ENCODE measurements at places on chromosomes 1 and 21.

- no peak for DNase-seq
Measured at GRCh38 chr1:156477526-156478249, 22.9 kb downstream of the MEF2D start.

DNA sequence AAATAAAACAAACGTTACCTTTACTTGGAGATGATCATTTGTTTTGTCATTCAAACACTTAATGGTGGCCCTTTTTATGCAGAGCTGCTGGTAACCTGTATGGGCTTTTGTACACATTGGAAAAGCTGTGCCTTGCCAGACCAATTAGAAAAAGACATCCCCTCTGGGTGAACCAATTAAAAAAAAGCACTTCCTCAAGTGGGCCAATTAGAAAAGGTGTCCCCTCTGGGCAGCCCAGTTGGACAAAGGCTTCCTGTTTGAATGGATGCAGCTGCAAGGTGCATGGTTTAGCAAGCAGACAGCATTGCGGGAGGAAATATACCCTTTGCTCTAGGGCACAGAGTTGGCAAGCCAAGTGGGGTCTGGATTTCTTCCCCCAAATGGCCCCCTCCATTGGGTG is 21.6 kb downstream of the HUNK start:
- DNase-seq: no peak

- no peak for DNase-seq
Measured at GRCh38 chr1:95731466-95731865, 497.5 kb downstream of the RWDD3 start.

- DNase-seq: no peak
Measured at GRCh38 chr1:225415307-225415706, 12.5 kb downstream of the LBR start.

GRCh38 chr1:209072481-209072880 is 511.0 kb upstream of the CAMK1G start:
- no peak for DNase-seq

GRCh38 chr1:156804572-156805243 is 11.9 kb downstream of the SH2D2A start:
- no peak for DNase-seq

DNA sequence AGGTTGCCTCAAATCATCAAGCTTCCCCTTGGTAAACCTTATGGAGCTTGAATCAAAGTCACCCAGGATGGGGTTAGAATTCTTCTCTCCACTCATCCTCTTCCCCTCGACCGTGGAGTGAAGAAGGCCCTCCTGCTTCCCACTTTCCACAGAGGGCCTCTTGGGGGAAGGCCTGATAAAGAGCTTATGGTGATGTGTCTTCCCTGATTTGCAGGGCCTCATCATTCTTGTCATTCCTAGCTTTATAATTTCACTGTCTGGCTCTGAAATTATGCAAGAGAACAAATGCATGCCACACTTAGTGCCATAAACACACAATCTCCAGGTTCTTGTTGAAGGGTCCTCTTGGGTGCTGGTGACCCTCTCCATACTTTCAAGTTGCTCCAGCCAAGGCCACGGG is 101.2 kb downstream of the HMGB4 start:
- DNase-seq: no peak

DNA sequence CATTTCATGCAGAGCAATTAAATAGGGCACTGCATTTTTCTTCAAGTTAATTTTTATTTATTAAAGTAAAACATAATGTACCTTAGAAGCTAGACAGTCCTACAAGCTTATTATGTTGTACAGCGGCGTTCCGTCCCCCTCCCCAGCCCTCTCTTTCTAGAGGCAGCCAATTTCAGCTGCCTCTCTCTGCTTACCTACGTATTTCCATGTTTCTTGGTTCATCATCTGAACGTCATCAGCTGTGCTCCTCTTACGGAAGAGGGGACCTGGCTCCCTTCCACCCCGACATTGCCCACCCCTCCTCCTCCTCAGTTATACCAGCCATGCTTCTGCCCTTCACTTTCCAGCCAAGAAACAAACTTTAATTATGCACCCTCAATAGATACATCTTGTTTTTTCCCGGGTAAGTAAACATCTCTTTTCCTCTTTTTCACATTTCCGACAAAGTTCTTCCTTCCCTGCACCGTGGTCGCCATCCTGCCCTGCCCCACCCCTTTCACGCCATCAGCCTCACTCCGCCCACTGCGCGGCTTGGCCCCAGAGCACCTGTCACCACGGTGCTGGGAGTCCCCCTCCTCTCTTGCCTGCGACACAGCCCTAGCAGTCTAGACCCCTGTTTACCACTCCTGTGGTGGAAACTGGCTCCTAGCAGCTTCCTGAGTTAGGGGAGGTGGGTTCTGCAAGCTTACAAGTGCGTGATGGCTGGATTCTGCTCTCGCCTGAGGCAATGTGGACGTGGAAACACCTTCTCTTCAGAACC is 57.9 kb downstream of the SLC37A1 start:
- no peak for DNase-seq

GRCh38 chr1:51381964-51382363 is 51.6 kb upstream of the TTC39A start:
- DNase-seq: no peak

- DNase-seq: peak; percentile 64
Measured at GRCh38 chr1:66996018-66996682, 57.8 kb downstream of the SLC35D1 start.

DNA sequence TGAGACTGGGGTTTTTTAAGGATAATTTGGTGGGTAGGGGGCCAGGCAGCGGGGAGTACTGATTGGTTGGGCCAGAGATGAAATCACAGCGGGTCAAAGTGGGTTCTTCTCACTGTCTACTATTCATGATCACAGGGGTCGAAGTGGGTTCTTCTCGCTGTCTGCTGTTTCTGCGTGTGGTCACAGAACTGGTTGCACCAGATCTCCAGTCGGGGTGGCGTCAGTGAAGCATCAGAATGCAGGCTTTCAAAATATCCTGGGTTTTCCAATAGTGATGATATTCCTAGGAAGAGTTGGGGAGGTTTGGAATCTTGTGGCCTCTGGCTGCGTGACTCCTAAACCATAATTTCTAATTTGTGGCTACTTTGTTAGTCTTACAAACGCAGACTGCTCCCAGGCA is 45.1 kb downstream of the TRPM2 start:
- DNase-seq: no peak

DNA sequence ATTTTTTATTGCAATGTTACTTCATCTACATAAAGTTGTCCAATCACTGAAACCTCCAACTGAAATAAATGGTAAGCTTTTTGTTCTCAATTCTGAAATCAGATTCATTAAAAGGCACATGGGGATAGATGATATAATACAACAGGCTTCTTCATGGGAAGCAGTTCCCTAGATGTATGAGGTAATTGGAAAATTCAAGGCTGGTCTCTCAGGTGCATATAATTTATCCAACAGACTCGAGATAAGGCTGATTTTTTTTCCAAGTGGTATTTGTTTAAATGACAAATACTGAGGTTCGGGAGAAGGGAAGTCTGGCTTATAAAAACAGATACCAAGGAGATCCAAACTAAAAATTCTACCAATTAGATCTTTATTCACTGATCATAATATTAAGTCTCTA is 14.2 kb downstream of the TRIM45 start:
- DNase-seq: no peak

- peak; percentile 72 for DNase-seq
Measured at GRCh38 chr1:13699936-13700520, at the start of gene PRDM2. PRDM2 (plus strand) TSS chr1:13700188; CDS start chr1:13715606, 15,418 bp downstream.

DNA sequence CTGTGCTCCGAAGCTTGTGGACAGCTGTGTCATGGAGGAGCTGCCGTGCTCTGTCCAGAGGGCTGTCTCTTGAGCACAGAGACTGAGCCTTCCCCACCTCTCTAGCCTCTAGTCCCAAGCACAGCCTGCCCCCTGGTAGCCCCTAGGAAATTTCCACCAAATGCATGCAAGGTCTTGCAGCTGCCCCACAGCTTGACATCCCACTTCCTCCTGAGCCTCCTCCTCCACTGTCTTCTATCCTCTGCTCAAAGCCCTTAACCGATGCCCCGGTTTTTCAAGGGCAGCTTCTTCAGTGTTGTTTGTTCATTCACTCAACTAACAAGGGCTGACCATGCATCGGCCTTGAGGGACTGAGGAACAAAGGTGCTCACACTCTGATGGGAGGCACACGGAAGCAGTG is 20.6 kb upstream of the PROK1 start:
- no peak for DNase-seq

- no peak for DNase-seq
Measured at GRCh38 chr1:66696771-66697170, 55.5 kb upstream of the DYNLT5 start.

- DNase-seq: peak; percentile 77
Measured at GRCh38 chr1:6440198-6441126, 15.9 kb downstream of the ESPN start.

GRCh38 chr1:38433084-38433722 is 386.6 kb upstream of the POU3F1 start:
- no peak for DNase-seq

DNA sequence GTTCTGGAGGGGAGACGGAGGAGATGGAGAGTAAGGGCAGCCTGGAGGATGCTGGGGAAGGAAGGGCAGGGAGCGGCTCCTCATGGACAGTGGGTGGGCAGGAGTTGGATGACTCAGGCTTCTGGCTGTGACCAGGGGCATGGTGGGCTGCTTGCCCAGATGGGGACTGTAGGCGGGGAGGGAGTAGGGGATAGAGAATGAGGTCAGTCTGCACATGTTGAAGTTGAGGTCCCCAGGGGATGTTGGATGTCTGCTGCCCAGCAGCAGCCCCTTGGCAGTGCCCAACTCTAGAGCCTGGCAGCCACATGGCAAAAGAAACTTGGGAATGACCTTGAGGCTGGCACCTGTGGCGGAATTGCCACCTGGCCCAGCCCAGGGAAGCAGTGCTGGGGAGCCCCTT is 6.4 kb downstream of the SELENON start:
- no peak for DNase-seq

GRCh38 chr1:205791568-205792180 is 16.4 kb upstream of the RAB29 start:
- DNase-seq: peak; percentile 59

- DNase-seq: no peak
Measured at GRCh38 chr1:239164451-239165180, 221.8 kb upstream of the CHRM3 start.

DNA sequence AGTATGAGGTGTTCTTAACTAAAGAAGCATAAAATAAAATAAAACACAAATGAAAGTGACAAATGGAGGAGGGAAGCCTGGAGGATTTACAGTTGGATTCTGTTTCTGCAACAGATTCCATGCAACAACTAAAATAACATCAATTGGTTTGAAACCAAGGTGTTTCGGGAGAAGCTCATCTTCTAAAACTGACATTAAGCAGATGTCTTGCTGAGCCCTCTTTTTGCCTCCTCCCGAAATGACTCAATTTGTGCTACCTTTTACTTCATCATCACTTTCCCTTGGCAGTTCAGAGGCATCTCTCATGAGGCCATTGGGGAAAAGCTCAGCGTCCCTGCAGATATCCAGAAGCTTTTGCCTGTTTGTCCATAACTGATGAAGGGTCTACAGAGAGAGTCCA is 121.6 kb upstream of the ADAR start:
- DNase-seq: no peak

DNA sequence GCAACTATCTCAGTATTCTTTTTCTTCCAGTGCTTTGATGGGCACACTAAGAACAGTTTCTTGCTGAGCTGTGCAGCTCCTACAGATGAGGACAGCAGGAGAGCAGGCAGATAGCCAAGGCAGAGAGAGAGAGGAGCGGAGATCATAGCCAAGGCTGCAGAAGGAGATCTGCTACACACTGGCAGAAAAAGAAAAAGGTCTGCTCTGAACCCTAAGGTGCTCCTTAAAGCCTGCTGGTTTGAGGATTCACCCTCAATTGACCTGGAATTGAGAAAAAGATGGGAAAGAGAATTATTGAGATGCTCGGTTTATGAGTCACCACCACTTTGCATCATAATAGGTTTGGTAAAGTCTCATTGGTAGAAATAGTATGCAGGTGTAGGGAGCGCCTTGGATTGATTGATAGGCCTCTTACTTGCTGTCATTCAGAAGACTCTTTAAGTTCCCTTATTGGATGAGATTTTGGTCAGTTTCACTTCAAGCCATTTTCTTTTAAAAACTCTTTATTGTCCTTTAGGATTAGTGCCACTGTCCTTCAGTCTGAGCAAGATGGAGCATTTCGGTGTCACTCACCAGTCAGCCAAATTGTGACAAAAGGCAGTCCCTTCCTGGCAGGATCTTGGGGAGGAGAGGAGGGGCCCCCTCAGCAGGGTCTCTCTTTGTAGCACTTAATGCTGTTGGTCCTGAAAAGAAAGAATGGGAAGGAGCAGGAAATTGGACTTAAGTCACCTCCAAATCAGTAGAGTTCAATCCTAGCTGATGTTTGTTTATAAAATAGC is 685.0 kb downstream of the ADGRL2 start:
- DNase-seq: no peak

DNA sequence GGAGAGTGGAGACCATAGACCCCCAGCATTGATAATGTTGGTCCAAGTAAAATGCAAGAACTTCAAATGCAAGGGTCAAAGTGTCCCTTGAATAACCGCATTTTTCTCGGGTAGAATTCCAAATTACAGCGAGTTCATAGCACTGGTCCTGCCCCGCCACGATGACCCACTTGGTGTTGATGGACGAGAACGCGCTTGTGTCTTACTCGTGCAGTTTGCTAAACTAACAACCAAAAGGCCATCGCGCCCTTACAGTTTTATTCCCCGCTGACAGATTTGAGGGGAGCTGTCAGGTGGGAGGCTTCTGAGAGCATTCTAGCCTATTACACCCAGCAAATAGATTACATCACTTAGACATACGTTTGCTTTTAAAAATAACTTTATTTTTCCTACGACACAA is 17.3 kb upstream of the TSPEAR start:
- DNase-seq: no peak

DNA sequence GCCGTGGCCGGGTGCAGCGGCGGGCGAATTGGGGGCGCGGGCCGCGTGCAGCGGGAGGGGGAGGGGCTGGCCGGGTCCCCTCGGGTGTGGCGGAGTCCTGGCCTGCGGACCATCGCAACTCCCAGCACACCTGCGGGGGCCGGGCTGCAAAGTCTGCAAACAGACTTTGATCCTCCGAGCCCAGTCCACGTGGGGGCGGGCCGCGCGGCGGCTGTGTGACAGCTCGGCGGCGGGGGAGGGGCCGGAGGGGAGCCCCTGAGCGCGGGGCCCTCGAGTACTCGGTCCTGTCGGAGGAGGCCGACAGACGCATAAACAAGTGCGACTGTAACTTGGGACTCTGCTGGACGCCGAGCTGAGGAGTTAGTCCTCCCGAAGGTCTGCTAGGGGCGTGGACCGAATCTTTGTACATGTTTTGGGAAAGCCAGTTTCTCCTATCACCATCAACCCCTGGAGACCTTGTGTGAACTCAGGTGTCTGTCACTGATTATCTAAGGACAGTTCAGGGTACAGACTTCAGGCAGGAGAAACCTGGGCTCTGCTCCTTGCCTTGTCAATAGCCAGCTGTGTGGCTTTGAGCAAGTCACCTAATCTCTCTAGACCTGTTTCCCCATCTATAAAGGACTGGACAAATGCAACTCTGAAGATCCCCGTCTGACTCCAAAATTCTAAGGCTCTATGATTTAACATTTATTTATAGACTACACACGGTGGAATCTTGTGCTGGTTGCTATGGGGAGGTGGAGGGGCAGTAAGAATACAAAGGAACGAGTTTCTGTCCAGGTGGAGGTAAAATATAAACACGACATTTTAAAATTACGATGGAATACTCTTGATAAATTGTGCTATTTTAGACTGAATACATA is 710 bp upstream of the SLC30A1 start:
- DNase-seq: no peak

All from activated naive CD4-positive, alpha-beta T cell treated with anti-CD3 and anti-CD28 coated beads, Interleukin-2, amount 50 U/mL, for 16 hours (primary cell).